ENCODE measurements at places on chromosomes 13 and 19.

DNA sequence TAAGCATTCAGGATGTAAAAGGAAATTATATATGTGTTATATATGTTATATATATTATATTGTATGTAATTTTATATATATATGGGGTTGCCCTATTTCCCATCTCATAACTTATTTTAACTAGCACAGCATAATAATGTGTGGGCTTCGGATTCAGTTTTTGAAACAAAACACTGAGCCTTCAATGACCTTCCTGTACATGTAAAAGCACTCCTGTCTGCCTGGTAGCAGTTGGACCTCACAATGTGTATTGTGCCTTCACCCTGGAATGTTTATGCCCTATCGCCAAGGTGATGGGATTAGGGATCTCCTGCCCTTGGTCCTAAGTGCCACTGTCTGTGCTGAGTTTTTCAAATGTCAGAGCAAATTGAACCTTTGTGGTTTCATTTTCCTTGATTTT lies 968.8 kb downstream of the TUBA3C start:
- no peak for DNase-seq

- no peak for DNase-seq
Measured at GRCh38 chr13:95485045-95485517, 67.4 kb upstream of the CLDN10 start.

DNA sequence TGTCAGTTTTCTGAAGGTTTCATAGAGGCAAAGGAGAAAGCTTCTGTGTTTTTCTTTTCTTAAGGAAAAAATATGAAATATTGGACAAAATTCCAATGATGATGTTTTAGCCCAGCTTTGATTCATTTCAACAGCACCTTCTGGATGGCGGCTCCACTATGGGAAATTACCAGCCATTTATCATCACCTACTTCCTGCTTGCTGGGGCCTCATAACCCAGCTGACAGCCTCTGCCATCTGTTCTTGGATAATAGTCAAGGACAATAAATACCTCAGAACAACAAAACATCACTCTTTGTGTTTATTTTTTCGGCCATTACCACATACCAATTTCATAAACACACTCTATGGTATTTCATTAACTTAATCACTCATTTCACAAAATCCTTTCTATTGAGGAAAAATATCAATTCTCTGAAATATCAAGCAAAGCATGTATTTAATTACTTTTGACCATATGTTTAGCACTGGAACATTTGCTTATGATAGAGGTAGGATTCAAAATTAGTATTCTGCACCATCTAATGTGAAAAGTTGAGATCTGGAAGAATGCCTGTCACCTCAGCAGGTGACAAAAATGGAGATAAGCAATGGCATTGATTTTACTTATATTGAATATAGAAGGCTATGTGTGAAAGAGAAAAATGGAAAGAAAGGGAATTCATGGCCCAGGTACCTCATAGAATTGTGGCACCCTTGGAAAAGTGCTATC lies 629.7 kb downstream of the LIG4 start:
- no peak for DNase-seq

GRCh38 chr19:28736528-28736927 lies 476.4 kb downstream of the UQCRFS1 start:
- DNase-seq = no peak

DNA sequence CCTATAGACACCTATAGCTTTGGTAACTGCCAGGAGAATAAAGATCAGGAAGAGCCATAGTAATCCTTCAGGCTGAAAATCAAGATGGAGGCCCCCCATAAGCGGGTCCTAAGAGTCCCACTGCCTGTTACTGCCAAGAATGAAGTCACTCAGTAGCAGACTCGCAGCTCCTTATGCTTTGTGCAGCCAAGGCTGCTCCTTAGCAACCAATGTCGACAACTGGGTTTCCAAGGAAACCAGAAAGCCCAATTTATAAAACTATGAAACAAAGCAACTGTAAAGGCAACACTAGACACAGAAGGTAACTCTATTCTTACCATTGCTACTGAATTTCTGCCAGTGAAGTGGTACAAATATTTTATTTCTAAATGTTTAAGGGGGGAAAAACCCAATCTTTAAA lies 56.5 kb downstream of the DCLK1 start:
- no peak for DNase-seq

GRCh38 chr13:27349458-27349857 lies 75.0 kb upstream of the GTF3A start:
- no peak for DNase-seq

DNA sequence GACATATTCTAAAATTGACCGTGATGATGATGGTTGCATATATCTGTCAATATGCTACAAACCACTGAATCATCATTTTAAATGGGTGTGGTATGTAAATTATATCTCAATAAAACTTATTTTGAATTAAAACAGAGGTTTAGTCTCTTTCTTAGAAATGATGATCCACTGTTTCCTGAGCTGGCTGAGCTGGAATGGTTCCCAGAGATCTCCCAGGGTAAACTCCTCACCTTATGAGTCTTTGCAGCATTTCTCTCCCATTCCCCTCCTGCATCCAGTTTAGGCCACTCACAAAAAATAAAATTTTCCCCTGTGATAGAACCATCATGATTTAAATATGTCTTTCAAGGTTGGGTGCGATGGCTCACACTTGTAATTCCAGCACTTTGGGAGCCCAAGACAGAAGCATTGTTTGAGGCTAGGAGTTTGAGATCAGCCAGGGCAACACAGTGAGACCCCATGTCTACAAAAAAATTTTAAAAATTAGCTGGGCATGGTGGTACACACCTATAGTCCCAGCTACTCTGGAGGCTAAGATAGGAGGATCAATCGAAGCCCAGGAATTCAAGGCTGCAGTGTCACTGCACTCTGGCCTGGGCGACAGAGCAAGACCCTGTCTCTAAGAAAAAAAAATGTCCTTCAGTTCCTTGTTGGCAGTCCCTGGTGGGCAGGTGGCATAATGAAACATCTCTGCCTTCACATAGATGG lies 46.1 kb downstream of the FLT1 start:
- no peak for DNase-seq

DNA sequence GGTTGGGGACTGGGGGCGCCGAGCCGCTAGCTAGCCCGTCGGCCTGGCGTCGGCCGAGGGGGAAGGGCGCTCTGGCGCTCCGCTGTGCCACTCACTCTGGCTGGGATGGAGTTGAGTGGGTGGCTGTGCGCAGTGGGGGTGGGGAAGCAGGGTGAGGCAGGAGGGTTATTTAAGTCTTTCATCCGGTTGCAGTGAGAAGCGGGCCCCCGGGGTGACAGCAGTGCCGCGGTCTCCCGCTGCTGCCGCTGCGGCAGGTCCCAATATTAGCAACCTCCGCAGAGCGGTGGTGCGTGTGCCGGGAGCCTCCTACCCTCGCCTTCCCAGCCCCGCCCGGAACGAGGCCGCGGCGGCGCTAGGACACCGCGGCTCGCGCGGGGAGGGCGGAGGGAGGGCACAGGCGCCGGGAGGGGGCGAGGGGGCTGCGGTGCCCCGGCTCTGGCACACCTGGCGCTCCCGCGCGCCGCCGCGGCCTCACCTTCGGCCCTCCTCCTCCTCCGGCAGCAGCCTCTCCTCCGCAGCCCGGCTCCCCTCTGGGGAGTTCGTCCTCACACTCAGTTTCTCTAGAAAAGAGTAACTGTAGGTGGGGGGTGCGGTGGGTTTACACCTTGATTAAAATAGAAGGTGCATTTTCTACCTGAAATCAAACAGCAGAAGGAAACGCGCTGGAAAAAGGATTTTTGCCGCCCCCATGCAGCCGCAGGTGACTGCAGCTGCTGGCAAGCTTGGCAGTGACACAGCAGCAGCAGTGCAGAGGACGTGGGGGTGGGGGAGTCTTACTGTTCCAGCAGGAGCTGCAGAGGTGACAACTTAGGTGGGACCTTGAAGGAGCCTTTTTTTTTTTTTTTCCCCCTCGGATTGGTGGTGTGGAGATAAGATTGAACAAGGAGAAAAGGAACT lies 4.5 kb downstream of the FGF9 start:
- DNase-seq = no peak

- DNase-seq = no peak
Measured at GRCh38 chr13:108031865-108032264, 183.5 kb downstream of the LIG4 start.

DNA sequence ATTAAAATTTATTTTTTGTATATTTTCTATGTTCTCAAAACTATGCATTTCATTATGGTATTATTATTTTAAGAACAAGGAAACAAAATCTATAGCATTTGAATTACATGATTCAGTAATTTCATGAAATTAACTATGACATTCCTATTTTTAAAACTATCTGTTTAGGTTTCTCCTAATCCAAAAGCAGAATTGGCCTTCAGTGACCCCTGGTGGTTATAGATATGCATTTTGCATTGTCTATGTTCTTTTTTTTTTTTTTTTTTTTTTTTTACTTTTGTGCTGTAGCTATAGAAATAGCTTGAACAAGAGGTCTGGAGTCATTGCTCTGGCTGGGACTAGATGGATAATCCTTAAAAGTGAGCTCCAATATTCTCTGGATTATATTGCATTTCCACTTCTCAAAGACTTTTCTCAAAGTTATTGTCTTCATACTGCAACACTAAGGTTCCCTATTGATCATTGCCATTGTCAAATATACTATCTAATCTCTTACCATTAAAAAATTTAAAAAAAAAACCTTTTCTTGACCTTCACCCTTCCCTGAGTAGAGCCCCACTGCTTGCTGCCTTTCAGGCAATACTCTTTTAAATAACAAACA lies 15.9 kb upstream of the DNAJC3 start:
- DNase-seq = no peak

DNA sequence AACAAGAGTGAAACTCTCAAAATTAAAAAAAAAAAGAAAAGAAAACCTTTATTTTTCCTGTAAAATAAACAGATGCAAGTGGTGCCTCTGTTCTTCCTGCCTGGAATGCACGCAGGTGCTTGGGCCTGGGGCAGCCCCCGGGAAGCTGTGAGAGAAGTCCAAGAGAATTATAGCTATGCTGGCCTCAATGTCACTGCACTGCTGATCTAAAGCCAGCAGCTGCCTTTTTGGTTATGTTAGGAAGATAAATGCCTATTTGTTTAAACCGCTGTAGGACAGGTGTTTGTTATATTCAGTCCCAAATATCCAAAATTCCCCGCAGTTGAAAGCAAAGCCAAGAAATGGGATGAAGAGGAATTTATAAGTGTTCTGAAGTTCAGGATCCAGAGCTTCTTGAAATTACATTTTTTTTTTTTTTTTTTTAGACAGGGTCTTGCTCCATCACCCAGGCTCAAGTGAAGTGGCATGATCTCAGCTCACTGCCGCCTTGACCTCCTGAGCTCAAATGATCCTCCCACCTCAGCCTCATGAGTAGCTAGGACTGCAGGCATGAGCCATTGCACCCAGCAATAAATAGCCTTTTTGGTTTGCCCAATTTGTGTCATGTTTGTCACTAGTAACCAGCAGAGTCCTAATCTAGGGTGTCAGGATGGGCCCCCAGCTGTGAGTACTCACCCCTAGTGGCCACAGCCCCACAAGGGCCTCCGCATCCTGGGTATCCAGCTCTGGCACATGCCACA lies 2.2 kb downstream of the RINL start:
- no peak for DNase-seq

DNA sequence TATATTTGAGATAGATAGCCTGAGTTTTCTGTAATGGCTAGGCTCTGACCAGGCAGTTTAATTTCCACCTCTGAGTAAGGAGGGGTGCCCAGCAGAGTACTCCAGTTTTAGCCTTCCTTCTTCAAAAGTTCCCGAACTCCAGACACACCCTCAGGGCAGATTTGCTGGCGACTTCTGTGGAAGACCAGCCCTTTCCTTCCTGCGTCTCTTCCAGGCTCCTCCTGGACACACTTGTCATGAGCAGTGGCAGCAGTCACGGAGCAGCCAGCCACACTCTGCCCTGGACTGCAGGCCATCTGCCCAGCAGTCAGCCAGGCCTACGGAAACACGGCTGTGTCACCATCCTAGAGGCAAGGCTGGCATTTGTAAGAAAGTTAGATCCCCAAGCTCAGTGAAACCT lies 6.6 kb upstream of the FLT1 start:
- no peak for DNase-seq

- no peak for DNase-seq
Measured at GRCh38 chr13:99055281-99055680, 77.4 kb upstream of the DOCK9 start.

GRCh38 chr19:40303765-40304164 lies 18.6 kb upstream of the AKT2 start:
- DNase-seq = no peak

DNA sequence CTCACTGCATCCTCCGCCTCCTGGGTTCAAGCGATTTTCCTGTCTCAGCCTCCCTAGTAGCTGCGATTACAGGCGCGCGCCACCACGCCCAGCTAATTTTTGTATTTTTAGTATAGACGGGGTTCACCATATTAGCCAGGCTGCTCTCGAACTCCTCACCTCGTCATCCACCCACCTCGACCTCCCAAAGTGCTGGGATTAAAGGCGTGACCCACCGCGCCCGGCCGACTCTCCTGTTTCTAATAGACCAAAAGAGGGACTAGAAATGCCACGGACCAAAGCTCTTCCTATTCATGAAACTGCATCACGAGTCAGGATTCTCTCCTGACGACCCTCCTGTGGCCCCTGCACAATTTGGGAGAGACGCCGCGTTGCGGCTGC lies 563 bp downstream of the ZNF43 start:
- DNase-seq = no peak

DNA sequence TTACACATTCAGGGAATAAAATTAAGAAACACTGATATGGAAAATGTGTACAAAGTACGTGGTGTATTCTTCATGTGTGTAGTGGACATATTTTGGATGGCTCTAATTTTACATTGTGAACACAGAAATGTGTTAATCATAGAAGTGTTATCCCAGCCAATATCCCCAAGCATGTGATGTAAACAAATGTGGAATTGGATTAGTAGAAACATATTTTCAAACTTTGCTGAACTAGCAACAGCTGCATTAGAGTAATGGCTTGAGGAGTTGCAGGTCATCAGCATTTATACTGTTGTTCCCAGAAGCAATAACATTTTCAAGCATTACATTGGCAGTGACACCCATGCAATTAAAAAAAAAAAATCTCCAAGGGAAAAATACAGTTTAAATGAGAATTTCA lies 600.6 kb downstream of the SLITRK1 start:
- DNase-seq = no peak

- no peak for DNase-seq
Measured at GRCh38 chr19:18172331-18173053, 1.1 kb upstream of the IFI30 start.

- DNase-seq = no peak
Measured at GRCh38 chr13:58893396-58893795, 1261.9 kb downstream of the PCDH17 start.

GRCh38 chr13:112718318-112718717 lies 28.5 kb downstream of the ATP11A start:
- no peak for DNase-seq

GRCh38 chr19:17512574-17512939 lies 1.1 kb downstream of the PGLS start:
- no peak for DNase-seq

GRCh38 chr19:50658441-50659317 lies 9.4 kb downstream of the C19orf81 start:
- DNase-seq = no peak

- DNase-seq = no peak
Measured at GRCh38 chr19:32421589-32422361, 16.2 kb downstream of the DPY19L3 start.
